Endodermal cell (in vitro differentiated cells): ENCODE measurements at places on chromosomes 5 and 9. TPM values are rescaled to one million over a fixed set of nuclear protein-coding genes. Genes with fewer than 3 reads are reported as not detected.

GRCh38 chr5:38551030-38552017, 5.1 kb downstream of the LIFR start:
- H3K4me1 ChIP-seq: peaks cover 20% of the 10 kb centered on the region
- peak overlapping the region; percentile 77 for H3K4me3 ChIP-seq
- no peak overlapping the region for H3K27ac ChIP-seq
- DNase-seq: peak; percentile 61

KCNV2 gene
- total RNA-seq: 1.2 to 6.6 TPM (median 1.9 TPM) in 3 replicates

DNA sequence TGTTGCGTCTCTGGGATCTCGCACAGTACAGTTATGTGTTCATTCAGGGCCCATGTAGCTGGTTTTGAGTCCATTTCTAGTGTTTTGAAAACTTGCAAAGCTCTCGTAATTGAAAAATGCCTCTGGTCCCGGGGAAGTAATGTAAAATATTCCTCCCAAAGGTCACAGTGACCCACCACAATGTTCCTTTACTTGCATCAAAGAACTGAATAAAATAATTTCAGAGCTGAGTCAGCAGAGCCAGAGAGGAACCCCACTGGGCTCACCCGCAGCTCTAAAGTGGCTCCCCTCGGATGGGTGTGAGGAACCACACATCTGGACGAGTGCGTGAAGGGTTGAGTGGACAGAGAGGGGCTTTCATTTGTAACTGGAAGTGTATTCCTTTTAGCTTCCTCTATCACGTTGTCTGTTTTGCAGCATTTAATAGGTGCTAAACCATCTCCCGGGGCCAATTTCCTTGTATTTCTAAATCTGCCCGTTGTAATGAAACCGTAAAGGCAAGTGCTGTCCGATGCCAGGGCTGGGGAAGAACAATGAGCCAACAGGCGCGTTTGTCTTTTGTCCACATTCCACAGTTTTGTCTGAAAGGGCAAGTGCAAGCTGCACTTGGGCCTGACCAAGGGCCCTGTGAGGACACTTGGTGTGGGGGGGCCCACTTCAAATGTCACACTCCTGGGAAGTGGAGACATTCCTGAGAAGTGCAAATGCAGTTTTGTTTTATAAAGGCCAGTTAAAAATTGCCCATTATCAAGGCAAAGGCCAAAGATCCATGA, 29.9 kb downstream of the COL5A1 start:
- H3K36me3 ChIP-seq: no peaks in the 10 kb centered on the region
- no peak overlapping the region for H3K4me3 ChIP-seq
- no peaks in the 10 kb centered on the region for H3K27me3 ChIP-seq
- no peak for DNase-seq
- H3K27ac ChIP-seq: no peak overlapping the region

DNA sequence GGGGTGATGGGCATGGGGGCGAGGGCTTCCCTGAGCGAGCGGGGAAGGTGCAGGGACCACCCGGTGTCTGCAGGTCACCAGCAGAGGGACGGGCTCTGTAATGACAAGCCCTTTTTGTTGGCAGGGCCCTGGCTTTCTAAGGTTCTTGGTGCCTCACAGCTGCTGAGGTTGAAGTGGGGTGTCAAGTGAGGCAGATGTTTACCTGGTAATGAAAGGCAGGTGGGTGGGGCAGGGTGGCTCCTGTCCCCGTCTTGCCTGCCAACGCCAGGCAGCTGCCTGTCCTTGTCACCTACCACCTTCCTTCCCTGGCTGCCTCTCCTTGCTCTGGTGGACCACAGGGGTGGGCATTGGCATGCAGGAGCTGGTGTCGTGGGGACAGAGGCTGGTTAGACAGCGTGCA, 41.0 kb upstream of the SEMA4D start:
- H3K36me3 ChIP-seq: no peaks in the 10 kb centered on the region
- no peak overlapping the region for H3K4me3 ChIP-seq
- H3K27me3 ChIP-seq: no peaks in the 10 kb centered on the region
- H3K27ac ChIP-seq: no peak overlapping the region
- DNase-seq: no peak

- H3K27me3 ChIP-seq: no peaks in the 10 kb centered on the region
- DNase-seq: no peak
- no peaks in the 10 kb centered on the region for H3K36me3 ChIP-seq
- no peak overlapping the region for H3K4me3 ChIP-seq
Measured at GRCh38 chr5:66697796-66698564, 101.8 kb downstream of the MAST4 start.

DNA sequence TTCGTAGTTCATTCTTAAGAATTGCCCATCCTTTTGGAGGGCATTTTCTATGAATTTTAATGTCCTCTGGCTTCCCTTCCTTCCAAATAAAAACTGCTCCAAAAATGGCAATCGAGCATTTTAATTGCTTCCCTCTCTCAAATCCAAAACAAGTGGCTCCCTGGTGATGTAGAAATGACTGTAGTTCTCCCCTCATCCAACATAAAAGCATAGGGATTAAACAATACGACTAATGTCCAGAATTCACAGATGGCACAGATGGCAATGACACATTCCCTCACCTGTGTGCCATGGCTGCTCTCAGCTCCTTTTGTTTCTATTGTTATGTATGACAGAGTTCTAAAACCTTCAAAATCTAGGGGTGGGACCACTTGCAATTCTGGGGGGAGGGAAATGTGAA, 417.3 kb downstream of the RAB3C start:
- peak overlapping the region; percentile 40 for H3K27ac ChIP-seq
- no peaks in the 10 kb centered on the region for H3K27me3 ChIP-seq
- H3K4me3 ChIP-seq: no peak overlapping the region
- H3K36me3 ChIP-seq: no peaks in the 10 kb centered on the region
- no peak for DNase-seq
- H3K4me1 ChIP-seq: peaks cover 5% of the 10 kb centered on the region

DNA sequence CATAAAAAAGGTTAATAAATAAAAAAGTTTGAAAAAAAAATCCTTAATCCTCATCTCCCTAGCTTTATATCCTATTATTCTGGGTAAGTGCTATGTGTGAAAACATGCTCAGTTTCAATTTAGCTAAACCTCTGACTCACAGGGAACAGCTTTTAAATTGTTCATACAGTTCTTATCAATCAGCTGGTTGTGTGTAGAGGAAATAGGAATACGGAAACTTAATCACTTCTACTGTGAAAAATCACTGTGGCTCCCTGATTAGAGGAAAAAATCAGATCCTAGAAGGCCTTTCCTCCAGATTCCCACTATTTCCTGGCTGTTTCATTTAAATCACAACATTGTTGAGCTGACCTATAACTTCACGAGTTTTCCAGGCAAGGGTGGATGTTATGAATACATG, 120.5 kb downstream of the MARCHF3 start:
- H3K27me3 ChIP-seq: no peaks in the 10 kb centered on the region
- H3K4me1 ChIP-seq: peaks cover 4% of the 10 kb centered on the region
- H3K4me3 ChIP-seq: peak overlapping the region; percentile 55
- DNase-seq: no peak
- peaks cover 41% of the 10 kb centered on the region for H3K36me3 ChIP-seq

DNA sequence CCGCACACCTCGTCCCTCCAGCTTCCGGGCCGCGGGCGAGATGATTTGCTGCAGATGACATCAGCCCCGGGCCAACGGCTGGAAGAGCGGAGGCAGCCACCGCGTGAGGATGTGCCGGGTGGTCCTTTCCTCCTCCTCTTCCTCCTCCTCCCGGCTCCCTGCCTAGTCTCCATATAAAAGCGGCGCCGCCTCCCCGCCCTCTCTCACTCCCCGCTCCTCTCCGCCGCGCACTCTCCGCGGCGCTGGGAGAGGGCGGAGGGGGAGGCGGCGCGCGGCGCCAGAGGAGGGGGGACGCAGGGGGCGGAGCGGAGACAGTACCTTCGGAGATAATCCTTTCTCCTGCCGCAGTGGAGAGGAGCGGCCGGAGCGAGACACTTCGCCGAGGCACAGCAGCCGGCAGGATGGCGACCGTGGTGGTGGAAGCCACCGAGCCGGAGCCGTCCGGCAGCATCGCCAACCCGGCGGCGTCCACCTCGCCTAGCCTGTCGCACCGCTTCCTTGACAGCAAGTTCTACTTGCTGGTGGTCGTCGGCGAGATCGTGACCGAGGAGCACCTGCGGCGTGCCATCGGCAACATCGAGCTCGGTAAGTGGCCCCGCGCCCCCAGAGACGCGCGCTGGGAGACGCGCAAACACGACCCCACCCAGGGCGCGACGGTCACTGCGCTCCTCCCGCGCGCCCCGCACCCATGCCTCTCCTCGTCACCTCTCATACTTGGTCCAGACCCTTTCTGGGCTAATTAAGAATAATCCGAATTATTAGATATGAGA, at the start of gene MAP1B:
Gene MAP1B, plus strand, starts transcription at position 345 of the 770 bp plus-strand sequence. Its CDS starts 57 bp downstream, at position 402.
- DNase-seq: peak; percentile 96
- no peaks in the 10 kb centered on the region for H3K27me3 ChIP-seq
- H3K4me3 ChIP-seq: peak within 1 kb of the TSS; percentile 97
- H3K36me3 ChIP-seq: peaks cover 27% of the 10 kb centered on the region

SV2C gene
- total RNA-seq: not detected in 2 replicates

CCNH gene
- total RNA-seq: 30.8 and 34.4 TPM in 2 replicates

- peaks cover 15% of the 10 kb centered on the region for H3K4me1 ChIP-seq
- no peak overlapping the region for H3K27ac ChIP-seq
- H3K27me3 ChIP-seq: no peaks in the 10 kb centered on the region
- DNase-seq: no peak
Measured at GRCh38 chr9:91564081-91564670, 140.5 kb upstream of the NFIL3 start.

PRRC1 gene
- total RNA-seq: 61.7 and 72.9 TPM in 2 replicates

DNA sequence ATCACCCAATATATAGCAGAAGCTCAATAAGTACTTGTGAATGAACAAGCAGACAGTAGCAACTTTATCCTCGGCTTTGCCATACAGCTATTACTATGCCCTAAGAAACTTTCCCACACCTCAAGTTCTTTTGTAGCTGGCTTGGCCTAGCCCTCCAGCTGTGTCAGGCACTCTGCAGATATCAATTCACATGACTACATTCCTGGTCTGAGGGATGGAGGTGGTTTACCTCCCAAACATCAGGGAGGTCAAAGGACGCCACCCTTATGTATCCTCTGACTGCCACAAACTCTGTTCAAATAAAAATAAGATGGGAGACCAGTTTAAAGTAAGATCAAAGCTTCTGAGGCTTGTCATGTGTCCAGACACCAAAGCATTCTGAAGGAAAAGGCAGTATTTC, 416.3 kb downstream of the PIK3R1 start:
- H3K27me3 ChIP-seq: no peaks in the 10 kb centered on the region
- DNase-seq: peak; percentile 56
- H3K36me3 ChIP-seq: no peaks in the 10 kb centered on the region
- H3K4me1 ChIP-seq: peaks cover 13% of the 10 kb centered on the region
- no peak overlapping the region for H3K4me3 ChIP-seq
- no peak overlapping the region for H3K27ac ChIP-seq

DNA sequence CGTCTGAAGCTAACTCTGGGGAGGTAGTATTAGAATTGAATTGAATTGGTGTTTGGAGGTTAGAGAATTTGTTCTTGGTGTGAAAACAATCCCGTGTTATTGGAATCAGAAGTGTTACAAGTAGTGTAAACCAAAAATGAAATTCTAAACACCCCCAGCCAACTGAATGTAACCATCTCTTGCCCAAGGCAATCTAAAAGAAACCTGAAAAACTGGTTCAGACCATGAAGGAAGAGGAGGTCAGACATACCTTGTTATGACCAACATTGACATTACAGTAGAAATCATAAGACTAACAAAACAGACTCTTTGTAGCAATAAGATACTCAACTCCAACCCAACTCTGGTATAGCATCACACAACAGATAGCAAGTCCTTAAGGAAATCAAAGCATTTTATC, 159.0 kb downstream of the TUSC1 start:
- no peak overlapping the region for H3K27ac ChIP-seq
- no peak overlapping the region for H3K4me3 ChIP-seq
- no peak for DNase-seq
- H3K36me3 ChIP-seq: no peaks in the 10 kb centered on the region

DNA sequence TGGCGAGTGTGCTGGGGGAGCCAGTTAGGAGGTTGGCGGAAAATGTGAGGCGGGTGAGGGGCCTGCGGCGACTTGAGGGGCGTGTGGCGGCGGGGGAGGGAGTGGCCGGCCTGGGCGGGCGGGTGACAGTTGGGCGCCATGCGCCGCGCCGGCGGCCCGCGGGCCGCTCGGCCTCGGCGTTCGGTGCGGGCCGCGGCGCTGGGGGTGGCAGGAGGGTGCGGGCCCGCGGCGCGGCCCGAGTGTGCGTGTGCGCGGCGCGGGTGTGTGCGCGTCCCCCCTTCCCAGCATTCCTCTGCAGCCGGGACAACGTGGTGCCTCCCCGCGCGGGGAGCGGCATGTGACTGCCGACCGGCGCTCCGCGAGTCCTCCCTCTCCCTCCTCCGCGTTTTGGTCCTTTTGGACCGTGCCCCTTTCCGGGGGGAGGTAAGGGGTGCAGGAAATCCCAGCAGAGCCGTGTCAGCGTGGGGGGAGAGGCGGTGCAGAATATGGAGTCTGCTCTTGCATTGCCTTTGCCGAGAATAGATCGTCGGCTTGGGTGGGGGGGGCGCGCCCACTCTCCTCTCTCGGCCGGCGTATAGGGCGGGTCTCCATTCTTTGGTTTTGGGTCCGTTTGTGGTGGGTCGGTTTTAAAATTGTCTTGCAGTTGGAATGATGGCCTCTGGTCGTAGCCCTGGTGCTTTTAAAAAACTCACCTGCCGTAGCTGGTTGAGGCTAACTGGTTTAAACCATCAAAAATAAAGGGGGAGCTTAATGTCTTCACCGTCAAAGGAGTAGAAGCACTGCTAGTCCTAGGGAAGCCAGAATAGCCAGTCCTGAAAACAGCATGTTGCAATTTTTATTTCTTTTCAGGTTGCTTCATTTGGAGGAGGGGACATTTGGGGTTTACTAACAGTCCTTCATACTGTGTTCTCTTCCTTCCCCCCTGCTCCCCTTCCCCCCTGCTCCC, 2.0 kb downstream of the LARP1 start:
- H3K4me3 ChIP-seq: peak overlapping the region; percentile 97
- H3K36me3 ChIP-seq: no peaks in the 10 kb centered on the region
- H3K27ac ChIP-seq: no peak overlapping the region

GRCh38 chr5:178442405-178443257, 147.6 kb downstream of the COL23A1 start:
- no peak overlapping the region for H3K4me3 ChIP-seq
- no peaks in the 10 kb centered on the region for H3K36me3 ChIP-seq
- peak; percentile 33 for DNase-seq
- no peak overlapping the region for H3K27ac ChIP-seq
- H3K4me1 ChIP-seq: no peaks in the 10 kb centered on the region

GRCh38 chr9:14526504-14526903, 166.7 kb downstream of the ZDHHC21 start:
- no peaks in the 10 kb centered on the region for H3K27me3 ChIP-seq
- H3K4me1 ChIP-seq: peaks cover 6% of the 10 kb centered on the region
- H3K36me3 ChIP-seq: no peaks in the 10 kb centered on the region
- H3K27ac ChIP-seq: no peak overlapping the region
- no peak overlapping the region for H3K4me3 ChIP-seq

GFRA3 gene
- total RNA-seq: not detected in 3 replicates

DNA sequence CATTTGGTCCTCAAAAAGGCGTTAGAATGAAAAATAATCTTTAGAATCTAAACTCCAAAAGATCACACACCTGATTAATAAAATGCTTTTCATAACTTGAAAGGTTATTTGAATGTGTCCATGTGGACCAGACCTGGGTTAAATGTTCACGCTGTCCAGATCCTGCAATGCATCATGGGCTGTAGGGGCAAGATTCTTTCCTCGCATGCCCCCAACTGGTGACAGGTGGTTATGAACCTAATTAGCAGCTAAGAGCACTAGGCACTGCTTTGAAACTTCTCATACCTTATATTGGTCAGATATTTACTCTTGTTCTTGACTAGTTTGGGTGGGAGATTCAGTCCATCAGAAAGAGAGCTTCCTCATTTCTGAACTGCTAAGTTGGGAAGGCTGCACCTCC, 19.3 kb upstream of the PIP5K1B start:
- DNase-seq: peak; percentile 77
- peaks cover 94% of the 10 kb centered on the region for H3K27me3 ChIP-seq

RXFP3 gene
- 0.11 and 0.13 TPM in 2 replicates for total RNA-seq
